ENCODE measurements at places on chromosomes 13 and 19.

DNA sequence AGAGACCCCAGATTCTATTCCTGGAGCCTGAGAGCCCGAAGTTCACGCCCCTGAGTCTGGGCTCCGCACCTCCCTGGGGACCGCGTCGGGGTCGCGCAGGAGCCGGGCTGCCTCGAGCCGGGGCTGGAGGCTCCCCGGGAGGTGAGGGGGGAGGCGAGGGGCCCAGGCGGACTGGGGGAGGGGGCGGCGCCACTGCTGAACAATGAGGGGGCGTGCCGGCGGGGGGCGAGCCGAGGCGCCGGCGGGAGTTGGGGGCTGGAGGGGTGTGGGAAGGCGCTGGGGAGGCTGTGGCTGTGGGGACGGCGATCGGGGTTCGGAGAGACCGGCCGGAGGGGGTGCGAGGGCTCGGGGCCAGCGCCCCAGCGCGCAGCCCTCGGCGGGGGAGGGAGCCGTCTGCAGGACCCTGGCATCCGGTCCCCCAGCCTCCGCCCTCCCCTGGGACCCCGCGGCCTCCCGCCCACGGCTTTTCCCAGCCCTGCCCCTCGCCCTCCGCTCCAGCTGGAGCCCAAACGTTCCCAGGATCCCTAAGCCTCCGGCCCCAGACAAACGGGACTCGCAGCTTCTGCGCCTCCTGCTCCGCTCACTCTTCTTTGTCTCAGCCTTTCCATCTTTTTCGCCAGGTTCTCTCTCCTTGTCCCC, 922 bp downstream of the PLEKHG2 start:
- DNase-seq: no peak

- no peak for DNase-seq
Measured at GRCh38 chr13:29541400-29541799, 54.1 kb downstream of the SLC7A1 start.

DNA sequence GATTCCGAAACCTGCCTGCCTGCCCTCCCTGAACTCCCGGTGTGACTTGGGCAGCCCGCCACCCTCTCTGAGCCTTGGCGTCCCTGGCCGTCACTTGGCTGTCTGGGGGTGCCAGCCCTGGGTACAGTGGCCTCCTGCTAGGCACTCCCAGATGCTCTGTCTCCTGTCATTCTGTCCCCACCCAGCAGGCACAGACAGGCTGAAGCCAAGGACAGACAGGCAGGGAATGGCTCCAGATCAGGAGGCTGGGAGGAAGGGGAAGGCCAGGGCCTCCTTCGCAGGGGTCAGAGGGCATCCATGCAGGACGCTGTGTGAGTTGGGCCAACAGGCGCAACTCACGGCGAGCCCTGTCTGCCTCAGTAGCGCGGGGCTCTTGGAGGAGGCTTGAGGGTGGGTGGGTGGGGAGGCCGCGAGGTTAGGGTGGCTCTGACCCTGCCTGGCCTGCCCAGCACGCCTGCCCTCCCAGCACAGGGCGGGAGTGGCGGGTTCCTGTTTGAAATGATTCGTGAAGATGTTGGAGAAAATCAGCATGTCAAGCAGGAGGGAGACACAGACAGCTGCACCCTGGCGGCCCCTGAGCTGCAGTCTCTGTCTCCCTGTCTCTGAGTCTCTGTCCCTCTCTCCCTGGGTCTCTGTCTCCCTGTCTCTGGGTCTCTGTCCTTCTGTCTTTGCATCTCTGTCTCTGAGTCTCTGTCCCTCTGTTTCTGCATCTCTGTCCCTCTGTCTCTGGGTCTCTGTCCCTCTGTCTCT, 19.7 kb downstream of the KLHL26 start:
- no peak for DNase-seq

GRCh38 chr13:40230833-40231266, 435.6 kb downstream of the FOXO1 start:
- no peak for DNase-seq

GRCh38 chr13:51147732-51148131, 36.7 kb upstream of the C13orf42 start:
- DNase-seq: no peak

DNA sequence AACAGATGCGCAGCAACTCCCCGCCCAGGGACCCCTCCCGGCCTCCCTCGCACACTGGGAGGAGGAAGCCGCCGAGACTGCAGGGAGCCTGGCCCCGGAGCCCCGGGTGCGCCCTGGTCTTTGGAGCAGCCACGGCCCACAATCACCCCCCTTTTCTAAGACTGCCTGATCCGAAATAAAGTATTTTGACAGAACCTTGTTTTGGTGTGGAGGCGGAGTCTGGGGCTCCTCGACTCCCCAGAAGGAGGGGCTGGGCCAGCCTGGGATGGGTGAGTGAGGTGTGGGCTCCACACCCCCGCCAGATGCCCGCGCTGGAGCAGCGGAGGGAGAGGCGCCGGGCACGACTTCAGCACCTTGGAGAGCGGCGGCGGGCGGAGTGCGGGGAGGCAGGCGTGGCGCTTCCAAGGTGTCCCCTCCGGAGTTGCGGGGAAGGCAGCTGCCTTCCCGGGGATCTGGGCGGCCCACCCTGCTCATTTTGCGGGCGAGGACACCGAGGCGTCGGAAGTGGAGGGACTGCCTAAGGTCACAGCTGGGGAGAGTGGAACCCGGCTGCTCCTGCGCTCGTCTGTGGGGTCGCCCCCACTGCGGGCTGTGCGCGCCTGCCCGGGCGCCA, 9.4 kb downstream of the SIRT6 start:
- peak; percentile 7 for DNase-seq

DNA sequence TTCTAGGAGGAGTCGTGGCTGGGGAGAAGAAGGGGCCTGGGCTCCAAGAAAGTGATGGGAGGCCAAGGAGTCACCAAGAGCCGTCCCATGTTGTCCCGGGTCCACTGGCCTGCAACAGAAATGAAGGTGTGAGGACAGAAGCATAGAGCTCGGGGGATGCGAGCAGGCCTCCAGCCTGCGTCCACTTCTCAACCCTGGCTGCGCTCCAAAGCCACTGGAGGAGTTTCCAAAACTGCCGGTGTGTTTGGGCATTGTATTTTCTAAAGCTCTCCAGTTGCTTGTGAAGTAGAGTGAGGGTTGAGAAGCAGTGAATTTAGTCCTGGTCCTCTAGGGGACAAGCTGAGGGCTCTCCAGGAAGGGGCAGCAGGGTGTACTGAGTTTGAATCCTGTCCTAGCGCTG, 13.0 kb downstream of the FFAR2 start:
- no peak for DNase-seq

- no peak for DNase-seq
Measured at GRCh38 chr13:100811928-100812327, 137.3 kb upstream of the TMTC4 start.

- DNase-seq: no peak
Measured at GRCh38 chr13:105740739-105741138, 794.7 kb downstream of the EFNB2 start.

DNA sequence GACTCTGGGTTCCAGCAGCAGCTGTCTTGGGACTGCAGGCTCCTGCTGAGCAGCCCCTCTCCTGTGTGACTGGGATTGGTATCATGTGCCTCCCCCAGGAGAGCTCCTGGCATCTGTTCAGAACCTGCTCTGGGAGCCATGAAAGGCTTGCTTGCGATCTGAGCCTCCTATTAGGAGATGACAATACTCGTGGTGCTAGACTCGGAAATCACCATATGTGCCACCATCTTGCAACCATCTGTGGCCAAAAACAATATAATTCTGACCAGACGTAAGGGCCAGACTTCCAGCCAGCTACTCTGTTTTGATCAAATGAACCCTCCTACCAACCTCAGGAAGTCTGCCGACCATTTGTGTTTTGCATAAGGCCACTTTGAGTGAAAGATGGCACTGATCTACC, 484.7 kb downstream of the IRS2 start:
- DNase-seq: no peak

DNA sequence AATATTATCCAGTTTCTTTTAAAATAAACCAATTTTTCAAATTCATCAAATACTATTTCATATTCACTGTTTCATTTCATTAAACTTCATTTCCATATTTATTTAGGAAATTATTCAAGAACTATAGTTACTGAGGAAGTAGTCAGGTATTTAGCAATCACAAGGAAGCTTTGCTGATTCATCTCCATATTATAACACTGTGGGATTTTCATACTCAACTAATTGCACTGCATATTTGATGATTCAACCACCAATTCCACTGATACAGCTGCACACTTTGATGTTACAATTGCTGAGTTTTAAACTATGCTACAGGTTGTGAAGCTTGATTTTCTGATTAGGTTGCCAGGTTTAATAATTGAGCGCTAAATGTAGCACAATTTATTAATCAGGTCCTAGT, 556.8 kb upstream of the SLITRK1 start:
- DNase-seq: no peak
